Heart right ventricle (tissue), 16 donors: ENCODE measurements at places on chromosomes 7 and 10.

DNA sequence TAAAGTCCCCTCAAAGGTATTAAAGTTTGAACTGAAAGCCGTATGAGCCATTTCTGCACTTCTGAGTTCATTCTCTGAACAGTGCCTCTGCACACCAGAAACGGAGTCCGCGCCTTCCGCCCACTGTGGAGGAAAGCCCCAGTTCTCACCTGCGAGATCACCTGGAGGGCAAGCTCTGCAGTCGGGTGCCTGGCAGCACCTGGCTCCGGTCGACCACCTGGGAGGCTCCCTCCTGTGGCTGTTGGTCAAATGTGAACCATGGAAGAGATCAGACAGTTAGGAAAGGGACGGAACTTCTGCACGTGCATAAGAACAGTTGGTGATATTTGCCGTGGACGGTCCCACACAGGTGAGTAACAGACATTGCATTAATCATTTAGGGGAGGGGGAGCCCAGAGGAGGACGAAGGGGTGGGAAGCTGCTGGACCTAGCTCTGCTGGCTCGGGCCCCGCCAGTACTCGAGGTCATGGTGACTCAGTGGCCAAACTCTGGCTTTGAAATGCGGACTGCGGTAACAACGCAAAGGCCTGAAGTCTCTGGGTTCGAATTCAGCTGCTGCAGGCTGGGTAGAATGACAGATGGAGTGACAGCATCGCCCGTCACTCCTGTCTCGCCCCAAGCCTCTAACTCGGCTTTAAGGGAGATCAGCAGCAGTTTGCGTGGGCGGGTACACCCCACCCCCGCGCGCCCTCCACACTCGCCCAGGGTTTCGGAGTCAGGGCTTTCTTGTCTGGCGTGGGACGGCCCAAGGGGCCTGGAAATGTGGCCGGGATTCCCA, 1.7 kb upstream of the DPYSL4 start:
- no peak for DNase-seq

GRCh38 chr10:75191821-75192568, 18.6 kb upstream of the VDAC2 start:
- DNase-seq, result peak; percentile 31

DNA sequence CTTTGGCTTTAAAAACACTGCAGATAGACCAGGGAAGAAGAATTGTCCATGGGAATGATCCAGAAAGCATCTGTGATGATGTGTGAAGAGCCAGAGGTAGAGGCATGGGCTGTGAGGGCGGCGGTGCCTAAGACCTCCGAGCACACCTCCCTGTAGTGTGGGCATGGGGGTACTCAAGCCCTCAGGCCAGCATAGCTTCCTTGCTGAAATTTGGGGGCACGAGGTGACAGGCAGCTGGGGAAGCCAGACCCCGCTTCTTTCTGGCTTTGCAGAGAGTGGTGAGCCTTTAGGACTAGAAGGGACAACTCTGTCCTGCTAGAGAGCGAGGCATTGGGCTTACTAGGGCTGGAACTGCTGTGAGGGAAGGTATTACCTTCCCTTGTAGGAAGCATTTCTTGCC, 187.7 kb upstream of the SH2B2 start:
- no peak for DNase-seq

GRCh38 chr7:26691406-26691805, 173.0 kb downstream of the SKAP2 start:
- no peak for DNase-seq

DNA sequence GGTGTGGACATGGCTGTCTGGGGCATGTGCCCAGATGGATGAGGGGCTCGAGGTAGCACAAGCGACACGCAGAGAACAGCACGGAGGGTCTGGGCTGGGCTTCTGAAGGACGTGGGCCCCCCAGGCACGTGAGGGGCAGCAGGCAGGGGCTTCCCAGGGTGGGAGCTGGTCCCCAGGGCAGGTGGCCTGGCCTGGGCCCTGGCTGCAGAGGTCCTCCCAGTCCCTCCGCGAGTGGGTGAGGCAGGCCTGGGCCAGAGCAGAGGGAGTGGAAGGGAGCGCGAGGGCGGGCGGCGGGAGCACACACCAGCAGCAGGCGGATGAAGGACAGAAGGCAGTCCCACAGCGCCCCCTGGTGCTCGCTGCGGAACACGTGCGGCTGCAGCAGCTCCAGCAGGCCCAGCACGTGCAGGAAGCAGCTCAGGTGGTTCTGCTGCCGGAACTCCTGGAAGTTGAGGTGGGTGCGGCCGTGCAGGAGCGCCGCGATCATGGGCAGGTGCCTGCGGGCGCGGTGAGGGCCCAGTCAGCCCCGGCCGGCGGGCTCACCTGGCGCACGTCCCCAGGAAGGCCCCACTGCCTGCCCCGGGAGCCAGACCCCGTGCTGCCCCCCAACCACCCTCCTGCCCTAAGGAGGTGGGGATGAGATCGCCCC, 14.7 kb upstream of the MICALL2 start:
- DNase-seq, result peak; percentile 88

DNA sequence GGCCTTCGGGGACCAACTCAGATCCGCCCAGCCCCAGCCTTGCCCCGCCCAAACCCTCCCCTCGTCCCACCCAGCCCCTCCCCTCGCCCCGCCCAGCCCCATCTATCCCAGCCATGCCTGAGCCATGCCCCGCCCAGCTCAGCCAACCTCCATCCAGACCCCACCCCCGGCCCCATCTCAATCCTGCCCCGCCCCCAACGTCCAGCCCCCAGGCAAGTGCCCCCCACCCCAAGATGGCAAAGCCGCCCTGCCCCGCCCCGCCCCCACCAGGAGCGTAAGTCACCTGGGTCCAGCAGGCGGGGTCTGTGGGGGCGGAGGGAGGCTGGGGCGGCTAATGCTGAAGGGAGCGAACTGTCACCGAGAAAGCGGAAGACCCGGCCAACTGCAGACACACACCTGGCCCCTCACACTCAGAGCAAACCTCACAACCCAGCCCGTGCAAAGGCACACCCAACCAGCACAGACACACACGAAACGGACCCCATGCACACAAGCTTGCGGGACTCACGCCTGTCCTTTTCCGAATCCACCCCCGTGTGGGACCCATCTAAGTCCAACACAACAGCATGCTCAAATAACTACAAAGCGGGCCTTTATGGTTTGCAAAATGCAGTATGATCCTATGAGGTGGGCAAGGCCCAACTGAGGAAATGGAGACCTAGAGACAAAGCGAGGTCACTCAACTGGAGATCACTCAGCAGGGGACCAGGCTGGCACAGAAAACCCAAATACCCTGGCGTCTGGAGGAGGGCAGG, 11.5 kb upstream of the OGA start:
- DNase-seq, result no peak

DNA sequence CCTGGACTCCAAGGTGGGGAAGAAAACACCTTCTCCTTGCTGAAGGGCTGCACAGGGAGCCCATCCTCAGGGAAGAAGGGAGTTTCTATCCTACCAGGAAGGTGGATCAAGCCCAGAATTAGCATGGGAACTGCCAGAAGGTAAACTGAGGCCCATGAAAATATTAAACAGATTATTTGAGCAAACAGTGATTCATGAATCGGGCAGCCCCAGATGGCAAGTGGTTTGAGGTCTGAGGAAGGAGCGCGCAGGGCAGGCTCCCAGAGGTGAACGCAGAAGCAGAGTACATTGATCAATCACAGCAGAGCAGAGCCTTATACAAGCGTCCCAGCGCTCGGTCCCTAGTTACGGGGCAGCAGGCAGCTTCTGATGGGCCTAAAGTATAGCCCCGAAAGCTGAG, 35.8 kb upstream of the PROSER2 start:
- DNase-seq, result no peak

- no peak for DNase-seq
Observed at GRCh38 chr7:104206841-104207240, 972 bp downstream of the ORC5 start.

GRCh38 chr7:73547841-73548240, 9.6 kb downstream of the BCL7B start:
- DNase-seq, result no peak

DNA sequence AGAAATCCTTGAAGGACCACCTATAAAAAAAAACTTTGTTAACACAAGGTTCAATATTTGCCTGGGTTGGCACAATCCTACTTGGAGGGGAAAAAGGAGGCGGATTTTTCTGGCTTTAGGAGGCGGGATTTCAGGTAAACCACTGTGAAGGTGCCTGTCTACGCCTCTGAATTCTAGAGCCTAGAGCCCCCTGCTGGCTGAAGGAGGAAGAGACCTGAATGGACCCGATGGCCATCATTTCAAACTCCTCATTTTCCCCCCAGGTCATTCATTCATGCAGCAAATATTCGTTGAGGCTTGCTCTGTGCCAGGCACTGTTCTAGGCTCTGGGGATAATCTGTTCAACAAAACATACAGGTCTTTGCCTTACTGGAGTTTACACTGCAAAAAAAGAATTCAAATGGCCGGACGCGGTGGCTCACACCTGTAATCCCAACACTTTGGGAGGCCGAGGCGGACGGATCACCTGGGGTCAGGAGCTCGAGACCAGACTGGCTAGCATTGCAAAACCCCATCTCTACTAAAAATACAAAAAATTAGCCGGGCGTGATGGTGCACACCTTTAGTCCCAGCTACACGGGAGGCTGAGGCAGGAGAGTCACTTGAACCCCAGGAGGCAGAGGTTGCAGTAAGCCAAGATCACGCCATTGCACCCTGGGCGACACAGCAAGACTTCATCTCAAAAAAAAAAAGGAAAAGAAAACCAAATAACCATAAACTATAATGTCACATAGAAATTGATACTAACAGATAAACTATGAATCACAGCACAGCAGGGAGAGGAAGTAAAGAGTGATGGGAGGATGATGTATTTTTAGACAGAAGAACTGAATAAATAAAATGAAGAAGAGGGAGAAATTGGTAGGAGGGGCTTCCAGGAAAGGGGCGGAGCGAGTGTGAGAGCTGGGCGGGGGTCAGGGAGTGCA, 90.1 kb upstream of the NFE2L3 start:
- peak; percentile 23 for DNase-seq

- no peak for DNase-seq
Observed at GRCh38 chr10:120593693-120594092, 136.7 kb downstream of the PLPP4 start.

DNA sequence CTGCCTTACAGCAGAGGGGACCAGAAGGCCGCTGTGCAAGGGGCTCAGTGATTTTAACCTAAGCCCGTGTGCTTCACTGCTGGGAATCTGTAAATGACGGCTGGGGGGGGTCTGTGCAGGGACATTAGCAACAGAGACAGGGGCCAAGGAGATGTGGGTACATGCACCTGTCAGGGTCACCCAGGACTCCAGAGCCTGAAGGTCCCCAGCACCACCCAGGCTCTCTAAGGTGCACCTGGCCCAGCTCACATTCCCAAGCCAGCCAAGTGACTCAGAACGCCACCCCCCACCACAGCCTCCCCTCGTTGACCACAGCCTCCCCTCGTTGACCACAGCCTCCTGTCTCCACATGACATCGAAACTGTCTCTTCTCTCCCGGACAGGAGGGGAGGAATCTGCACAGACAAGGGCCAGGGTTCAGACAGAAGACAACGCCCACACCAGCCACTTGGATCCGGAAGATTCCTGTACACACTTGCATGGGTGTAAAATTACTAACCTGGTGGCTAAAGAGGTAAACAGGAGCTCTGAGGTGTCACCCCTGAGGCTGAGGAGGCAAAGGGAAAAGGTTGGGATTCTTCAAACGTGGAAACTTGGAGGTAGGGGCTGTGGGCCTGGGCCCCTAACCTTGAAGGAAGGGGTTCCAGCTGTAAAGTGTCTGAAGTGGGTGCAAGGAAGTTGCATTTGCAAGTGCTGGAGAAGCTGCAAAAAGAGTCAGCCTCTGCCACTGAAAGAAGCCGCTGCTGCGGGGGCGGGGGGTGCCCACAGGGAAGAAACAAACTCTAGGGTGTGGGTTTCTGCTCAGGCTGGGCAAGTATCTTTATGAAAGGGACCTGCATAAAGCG, 27.0 kb downstream of the CALML3 start:
- DNase-seq, result no peak

DNA sequence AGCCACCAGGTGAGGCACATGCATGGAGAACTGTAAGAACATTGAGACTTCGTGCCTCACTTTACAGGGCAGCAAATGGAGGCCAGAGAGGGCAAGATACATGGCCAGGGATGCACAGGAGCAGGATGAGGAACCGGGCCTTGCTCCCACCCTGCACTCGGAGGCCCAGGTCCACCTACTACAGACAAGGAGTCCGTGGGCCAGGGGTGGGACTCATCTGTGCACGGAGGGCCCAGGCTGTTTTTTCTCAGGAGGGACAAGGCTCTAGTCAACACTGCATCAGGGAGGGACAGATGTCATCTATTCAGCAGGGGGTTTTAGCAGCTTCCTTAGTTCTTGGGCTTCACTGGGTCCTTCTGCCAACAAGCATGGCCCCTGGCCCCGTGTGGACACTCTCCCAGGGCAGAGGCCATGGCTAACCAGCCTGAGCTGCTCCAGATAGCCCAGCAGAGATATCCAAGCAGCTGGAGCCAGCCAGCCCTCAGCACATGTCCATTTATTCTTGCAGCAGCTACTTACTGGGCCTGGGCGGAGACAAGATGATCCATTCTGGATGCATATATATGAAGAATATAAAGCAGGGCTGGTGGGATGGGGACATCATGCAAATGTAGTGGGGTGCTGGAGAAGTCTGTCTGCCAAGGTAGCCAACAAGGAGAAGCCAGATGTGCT, 134.5 kb upstream of the RET start:
- DNase-seq, result no peak

DNA sequence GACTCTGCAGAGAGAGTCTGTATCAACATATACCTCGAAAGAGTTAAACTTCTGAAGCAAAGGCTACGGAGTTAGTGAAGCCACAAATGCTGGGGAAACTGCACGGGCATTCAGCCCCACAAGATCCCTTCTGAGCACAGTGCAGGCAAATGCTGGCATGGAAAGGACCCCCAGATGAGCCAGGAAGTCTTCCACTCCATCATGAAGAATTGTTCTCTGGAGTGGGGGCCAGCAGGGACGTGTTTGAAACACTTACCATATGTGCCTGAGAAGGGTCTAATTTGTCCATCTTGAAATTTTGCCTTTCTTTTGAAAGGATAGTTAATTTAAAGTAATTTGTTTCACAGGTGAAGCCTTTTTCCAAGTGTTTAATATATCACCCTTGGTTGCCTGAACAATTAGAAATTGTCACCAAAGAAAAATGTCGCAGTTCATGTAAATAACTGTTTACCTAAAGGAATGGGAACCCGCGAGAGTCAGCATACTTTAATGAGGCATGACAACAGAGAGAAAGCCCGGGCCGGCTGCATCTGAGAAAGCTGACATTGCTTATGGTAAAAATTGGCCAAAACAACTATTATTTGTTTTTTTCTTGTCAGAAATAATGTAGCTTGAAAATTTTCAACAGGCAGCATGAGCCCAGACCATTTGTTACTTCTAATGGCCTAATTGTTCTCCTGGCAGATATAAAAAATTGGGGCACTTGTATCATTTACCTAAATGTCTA, 287.6 kb upstream of the MGMT start:
- no peak for DNase-seq

GRCh38 chr10:27794157-27794556, 48.5 kb upstream of the MKX start:
- DNase-seq, result no peak
